Brain (organoid and tissue), 16 donors: ENCODE measurements at places on chromosomes 4 and X.

DNA sequence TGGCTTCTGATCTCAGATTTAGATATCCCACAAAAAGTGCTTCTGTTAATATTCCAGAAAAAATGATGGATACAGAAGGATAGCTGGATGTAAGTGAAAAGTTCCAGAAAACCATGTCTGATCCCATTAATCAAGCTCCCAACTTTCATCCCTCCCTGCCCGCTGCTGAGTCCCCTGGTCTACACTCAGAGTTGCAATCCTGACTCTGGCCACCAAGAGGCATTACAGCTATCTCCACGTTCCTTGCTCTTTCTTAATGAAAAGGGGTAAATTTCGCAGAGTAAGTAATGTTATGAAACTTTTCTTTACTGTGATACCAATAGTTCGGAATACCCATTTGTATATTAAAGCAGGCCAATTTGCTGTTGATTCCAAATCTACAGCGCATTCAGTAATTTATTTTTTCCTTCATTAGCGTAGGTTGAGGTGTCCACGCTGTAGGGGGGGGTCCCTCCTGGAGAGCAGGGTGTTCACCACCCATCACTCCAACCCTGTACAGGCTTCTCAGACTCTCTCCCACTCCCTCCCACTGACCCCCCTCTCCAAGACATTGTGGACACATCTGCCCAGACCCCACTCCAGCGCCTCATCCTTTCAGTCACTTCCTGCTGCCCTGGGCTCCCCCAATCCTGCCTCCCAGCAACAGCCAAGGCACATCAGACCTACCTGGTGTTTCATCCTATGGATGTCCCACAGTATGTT is 55.1 kb downstream of the RAB40A start:
- no peak for DNase-seq

DNA sequence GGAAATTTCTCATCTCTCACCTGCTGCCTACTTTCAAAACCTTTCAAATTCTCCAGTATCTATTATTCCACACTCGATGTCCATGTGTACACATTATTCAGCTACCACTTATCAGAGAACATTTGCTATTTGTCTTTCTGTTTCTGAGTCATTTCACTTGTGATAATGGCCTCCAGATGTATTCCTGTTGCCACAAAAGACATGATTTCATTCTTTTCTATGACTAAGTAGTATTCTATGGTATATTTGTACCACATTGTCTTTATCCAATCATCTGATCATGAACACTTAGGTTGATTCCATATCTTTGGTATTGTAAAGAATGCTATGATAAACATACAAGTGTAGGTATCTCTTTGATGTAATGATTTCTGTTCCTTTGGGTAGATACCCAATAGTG is 310.1 kb upstream of the SPOCK3 start:
- DNase-seq, result no peak

DNA sequence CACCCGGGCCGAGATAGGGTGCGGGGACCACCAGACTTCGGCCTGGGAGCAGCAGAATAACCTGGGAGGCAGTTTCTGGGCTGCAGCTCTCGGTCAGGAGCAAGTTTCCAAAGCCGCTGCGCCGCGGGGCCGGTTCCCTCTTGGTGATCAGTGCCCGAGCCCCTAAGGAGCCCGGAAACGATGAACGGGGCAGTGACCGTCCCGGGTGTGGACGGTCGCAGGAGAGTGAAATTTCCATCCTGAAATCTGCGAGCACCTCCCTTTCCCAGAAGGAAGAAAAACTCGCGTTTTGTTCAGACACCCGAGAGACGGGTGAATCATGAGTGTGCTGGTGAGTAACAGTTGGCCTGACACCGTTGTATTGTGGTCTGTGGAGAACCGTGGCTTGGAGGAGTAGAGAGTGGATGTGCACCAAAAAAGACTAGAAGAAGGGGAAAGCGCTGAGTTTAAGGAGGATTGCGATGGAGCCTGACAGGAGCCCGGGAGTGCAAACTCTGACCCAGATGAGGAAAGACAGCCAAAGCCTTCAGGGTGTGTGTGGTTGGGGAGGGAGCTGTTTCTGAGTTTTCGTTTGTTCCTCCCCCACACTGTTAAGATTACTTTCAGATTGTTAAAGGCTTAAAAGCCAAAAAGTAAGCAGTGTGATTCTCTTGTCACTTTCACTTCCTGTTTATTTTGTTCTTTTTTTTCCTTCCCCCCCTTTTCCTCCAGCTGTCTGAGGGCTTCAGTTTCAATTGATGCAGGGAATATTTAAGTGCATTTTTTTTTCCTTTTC is 828 bp downstream of the MCUB start:
- peak; percentile 22 for DNase-seq

- DNase-seq, result no peak
These were observed 89.4 kb downstream of the IRF2 start for GRCh38 chr4:184384810-184385557.

GRCh38 chrX:17820100-17820499 is 41.0 kb downstream of the RAI2 start:
- DNase-seq, result no peak

- DNase-seq, result no peak
These were observed 39.2 kb upstream of the MSMO1 start for GRCh38 chr4:165288226-165288625.

- no peak for DNase-seq
These were observed 12.7 kb upstream of the GCNA start for GRCh38 chrX:71565474-71566041.
